ENCODE measurements at places on chromosomes 12 and 14. TPM values are rescaled to one million over a fixed set of nuclear protein-coding genes. Genes with fewer than 3 reads are reported as not detected.

The ACSS3 gene
- total RNA-seq, result 62.2 TPM

The KCNH5 gene
- total RNA-seq, result 1.6 TPM

The MANSC4 gene
- total RNA-seq, result not detected

The RILPL1 gene
- total RNA-seq, result 27.8 TPM

The AKT1 gene
- total RNA-seq, result 121 TPM

The LRP1 gene
- 164 TPM for total RNA-seq

The MRPL52 gene
- 49.1 TPM for total RNA-seq

The ACVRL1 gene
- 52.1 TPM for total RNA-seq

The GZMB gene
- 122 TPM for total RNA-seq

The ERBB3 gene
- 29.0 TPM for total RNA-seq

The SLC16A7 gene
- total RNA-seq, result 12.3 TPM

The MYF6 gene
- not detected for total RNA-seq

The EPYC gene
- not detected for total RNA-seq

The RPL10L gene
- total RNA-seq, result not detected

The IL26 gene
- total RNA-seq, result not detected

The CRIP2 gene
- total RNA-seq, result 76.1 TPM

GRCh38 chr12:66340131-66340530, 37.8 kb downstream of the HELB start:
- no peak for DNase-seq

GRCh38 chr14:65879248-65880009, 466.9 kb downstream of the FUT8 start:
- no peak for DNase-seq

DNA sequence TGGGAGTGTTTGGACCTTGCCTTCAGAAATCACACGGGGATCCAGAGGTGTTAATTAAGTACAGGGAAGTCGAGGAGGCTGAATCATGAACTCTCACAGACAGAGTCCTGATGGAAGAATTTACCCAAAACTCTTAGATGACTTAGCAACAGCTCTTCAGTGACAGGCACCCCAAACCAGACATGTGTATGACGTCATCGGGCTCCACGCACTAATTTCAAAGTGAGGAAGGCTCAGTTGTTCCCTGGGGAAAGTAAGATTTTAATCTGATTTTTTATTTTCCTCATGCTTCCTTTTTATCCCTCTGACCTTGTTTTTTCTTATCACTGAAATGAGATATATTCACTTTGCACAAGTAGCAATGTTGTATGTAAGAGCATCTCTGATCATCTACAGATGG, 1363.5 kb downstream of the AACS start:
- no peak for DNase-seq

- no peak for DNase-seq
Measured at GRCh38 chr14:62308316-62308715, 546.1 kb downstream of the SNAPC1 start.

DNA sequence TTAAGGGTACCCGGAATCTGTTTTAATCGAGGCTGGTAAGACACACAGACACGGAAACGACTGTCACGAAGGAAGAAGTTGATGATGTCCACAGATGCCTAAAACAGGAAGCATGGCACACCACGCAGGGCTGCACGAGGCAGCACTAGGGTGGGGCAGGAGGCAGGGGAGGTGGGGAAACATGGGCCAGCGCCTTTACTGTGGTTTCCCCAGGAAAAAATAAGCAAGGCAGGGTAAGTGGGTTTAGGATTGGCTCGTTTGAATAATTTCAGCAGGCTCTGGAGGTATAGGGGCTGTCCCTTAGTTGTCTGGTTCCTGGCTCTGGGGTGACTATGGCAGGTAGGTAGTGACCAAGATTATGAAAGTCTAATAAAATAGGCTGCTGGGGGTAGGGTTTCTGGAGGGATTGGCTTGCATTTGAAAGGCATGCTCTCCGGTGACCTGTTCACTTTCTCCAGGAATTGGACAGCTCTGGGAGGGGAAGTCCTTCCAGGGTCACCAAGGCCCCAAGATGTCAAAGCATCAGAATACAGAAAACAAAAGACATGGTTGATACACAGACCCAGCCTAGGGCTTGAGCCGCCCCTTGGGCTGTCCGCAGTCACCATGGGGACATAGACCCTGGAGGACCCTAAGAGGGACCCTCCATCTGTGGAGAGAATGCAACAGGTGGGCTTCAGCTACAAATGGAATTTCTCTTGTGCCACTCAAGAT, 35.3 kb downstream of the MAP1LC3B2 start:
- DNase-seq, result no peak

- no peak for DNase-seq
Measured at GRCh38 chr14:31418440-31418839, 1.9 kb downstream of the HEATR5A start.

DNA sequence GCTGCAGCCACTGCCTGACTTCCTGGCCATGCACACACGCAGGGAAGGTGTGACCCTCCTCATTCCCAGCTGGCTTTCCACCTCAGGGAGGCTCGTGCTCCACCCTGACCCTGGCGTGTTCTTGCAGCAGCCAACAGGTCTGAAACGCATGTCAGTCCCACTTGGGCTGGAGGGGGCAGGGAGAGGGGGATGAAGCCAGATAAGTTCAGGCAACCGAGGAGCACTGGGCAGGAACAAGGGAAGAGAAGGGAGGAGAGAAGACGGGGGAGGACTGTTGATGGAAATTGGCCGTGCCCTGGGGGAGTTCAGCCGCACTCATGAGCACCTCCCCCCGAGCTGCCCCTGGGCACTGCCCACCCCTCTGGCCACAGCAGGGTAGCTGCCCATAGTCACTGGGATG, 182.4 kb upstream of the PRMT8 start:
- no peak for DNase-seq

DNA sequence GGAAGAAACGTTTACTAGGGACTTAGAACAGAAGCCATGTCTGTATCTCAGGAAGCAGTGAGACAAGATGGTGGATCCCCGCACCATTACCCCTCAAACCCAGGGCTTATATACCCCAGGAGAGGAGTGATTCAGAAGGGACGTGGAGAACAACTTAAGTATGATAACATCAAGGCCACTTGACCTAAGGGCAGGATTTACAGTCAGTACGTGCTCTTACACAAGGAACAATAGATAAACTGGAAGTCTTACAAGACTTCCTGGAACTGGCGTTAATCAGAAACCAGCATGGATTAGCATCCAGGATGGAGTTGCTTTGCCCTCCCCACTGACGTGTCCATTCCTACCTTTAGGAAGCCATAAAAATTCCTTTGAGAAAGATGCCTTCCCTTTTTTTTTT, 8.6 kb upstream of the ETFBKMT start:
- no peak for DNase-seq

GRCh38 chr14:102690509-102691286, 86.6 kb upstream of the TRAF3 start:
- DNase-seq, result no peak

DNA sequence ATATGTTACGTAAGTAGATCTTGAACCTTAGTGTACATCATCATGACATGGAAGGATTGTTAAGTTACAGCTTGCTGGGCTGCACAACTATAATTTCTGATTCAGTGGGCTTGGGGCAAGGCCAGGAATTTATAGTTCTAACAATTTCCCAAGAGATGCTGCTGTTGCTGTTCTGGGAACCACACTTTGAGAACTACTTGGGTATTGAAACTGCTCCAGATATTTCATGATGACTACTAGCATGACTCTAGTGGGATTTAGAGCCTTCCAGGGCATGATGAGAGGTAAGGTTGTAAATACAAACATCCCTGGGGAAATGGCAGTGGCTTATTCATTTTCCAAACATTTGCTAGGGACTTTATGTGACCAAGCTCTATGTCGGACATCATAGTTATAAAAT, 904.8 kb upstream of the SEL1L start:
- no peak for DNase-seq

- DNase-seq, result no peak
Measured at GRCh38 chr12:130799051-130799450, 40.0 kb downstream of the STX2 start.

DNA sequence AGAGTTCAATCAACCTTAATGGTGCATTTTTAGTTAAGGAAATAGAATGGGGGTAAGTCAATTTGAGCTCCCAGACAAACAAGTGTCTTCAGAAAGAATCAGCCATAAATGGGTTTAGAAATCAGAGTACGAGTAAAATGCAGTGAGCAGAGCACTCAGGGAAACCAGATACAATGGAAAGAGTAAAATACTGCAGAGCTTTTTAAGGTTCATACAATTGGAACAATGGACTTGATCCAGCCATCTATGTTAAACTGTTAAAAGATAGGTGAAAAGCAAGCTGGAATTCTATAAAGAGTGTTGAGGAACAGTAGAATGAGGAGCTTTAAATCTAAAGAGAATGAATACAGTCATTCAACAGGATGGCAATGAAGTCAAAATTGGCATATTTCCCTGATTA, 23.8 kb upstream of the PCNX4 start:
- no peak for DNase-seq

DNA sequence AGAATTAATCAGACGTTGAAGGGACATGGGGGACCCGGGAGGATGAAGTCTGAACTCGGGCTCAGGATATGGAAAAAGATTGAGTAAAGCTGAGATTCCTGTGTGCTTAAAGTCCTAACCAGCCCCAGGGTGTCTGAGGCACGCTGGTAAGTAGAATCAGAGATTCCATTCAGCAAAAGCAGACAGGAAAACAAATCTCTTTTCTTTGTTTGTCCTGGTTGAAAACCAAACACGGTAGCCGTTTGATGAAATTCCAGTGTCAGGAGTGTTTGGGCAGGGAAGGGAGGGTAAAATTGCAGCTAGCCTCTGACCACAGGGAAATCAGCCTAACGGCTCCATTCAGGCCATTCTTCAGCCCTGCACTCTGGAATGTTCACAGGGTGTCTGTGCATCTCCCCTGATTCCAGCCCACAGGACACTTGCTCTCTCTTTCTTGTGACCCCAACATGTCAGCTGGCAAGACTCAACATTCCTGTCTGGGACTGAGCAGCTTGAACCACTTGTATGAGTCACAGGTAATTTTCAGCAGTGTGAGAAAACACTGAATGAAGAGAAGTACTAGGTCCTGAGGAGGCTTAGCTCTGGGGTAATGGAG, 31.0 kb downstream of the NINJ2 start:
- no peak for DNase-seq

DNA sequence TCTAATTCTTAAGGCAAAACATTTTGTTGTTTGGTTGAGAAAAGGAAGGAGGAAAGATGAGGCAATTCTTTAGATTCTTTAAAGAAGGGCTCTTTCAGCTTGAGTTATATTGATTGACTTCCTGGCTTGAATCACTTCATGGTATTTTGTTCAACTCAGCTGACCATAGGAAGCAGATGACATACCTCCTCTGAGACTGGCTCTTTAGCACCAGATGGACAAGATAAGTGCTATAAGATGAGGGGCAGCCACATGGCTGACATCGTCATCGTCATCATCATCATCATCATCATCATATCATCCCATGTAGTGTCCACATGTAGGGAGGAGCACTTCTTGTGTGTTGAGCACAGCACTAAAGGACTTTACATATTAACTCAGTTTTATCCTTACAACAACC, 81.3 kb downstream of the SSPN start:
- DNase-seq, result no peak

GRCh38 chr12:110266980-110267620, 13.9 kb upstream of the ATP2A2 start:
- peak; percentile 58 for DNase-seq

GRCh38 chr12:45289245-45290215, 73.6 kb downstream of the ANO6 start:
- DNase-seq, result no peak

GRCh38 chr12:48002414-48002730, 1.9 kb downstream of the COL2A1 start:
- DNase-seq, result no peak

DNA sequence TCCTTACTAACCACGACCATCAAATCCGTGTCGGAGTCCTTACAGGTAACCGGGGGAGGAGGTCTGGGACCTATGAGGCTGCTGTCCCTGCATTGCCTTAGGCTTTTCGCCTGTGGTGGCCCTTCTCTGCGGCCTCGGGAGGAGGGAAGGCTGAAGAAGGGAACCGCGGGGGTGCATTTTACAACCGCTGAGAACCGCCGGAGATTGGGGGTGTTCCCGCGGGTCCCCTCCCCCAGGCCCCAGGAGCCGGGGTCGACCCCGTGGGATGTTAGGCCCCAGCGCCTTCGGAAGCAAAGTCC, 549 bp downstream of the GPHN start:
- DNase-seq, result no peak

GRCh38 chr14:104427131-104427851, 152.3 kb upstream of the C14orf180 start:
- no peak for DNase-seq

DNA sequence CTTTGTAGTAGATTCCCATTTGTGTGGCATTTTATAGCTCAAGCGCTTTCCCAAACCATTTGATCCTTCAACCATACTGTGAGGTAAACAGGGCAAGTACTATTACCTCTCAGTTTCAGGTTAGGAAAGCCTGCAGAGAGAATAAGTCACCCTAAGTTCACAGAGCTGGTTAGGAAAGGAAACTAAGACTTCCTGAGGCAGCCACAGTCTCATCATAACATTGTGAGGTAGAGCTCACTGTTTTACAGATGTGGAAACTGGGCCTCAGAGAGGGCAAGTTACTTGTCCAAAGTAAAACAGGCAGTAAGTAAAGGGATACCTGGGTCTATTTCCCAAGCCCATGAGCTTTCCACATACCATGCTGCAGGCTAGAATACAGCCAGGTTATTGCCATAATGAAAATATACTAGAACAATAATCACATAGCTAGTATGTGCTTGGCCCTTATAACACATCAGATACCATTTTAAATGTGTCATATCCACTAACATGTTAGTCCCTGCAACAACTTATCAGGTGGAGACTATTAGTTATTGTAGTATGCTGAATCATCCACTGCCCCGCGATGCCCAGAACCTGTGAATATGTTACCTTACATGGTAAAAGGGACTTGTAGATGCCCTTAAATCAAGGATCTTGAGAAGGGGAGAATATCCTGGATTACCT, 150.9 kb upstream of the GRIP1 start:
- DNase-seq, result no peak

- DNase-seq, result peak; percentile 67
Measured at GRCh38 chr12:13173012-13173932, 23.3 kb upstream of the EMP1 start.

GRCh38 chr14:52596320-52596719, 43.7 kb downstream of the GPR137C start:
- DNase-seq, result no peak

DNA sequence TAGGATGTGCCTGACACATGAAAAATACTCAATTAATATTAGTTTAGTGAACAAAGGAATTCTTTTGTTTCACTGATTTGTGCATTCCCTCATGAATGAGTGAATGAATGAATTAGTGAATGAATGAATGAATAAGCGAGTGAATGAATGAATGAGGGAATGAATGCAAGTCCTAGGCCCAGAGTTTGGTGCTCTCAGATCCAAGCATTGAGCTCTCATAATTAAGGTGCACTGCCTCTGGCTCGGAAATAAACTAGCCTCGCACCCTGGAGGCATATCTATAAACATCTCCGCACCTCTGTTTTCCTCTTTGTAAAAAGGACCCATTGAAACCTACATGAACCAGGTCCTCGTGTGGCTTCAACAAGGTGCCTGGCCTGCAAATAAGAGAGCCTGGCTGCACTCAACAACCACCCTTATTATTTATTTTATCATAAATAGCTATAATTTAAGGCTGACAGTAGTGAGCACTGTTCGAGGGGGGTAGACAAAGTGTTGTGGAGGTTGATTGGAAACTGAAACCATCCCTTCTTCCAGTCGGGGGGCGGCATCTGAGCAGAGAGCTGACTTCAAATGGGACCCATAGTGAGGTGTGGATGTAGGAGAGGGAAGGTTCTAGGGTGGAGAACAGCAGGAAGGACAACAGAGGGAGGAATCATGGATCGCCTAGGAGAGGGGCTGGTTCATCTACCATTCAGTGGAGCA, 316.8 kb downstream of the BCL11B start:
- DNase-seq, result no peak

GRCh38 chr12:130070126-130070611, 92.1 kb upstream of the FZD10 start:
- no peak for DNase-seq

- DNase-seq, result no peak
Measured at GRCh38 chr12:63930971-63931370, 86.5 kb downstream of the SRGAP1 start.
